RPMI8226 (cell line): ENCODE measurements at places on chromosomes 5 and 9.
A peak's percentile ranks its signal among the peaks of the same experiment; 100 is the strongest.

- no peak for DNase-seq
Measured at GRCh38 chr9:137744632-137745183, 125.9 kb downstream of the EHMT1 start.

- DNase-seq = no peak
Measured at GRCh38 chr5:41908374-41909079, 4.4 kb downstream of the RIMOC1 start.

- no peak for DNase-seq
Measured at GRCh38 chr5:169440107-169440705, 139.3 kb upstream of the SLIT3 start.

- peak; percentile 71 for DNase-seq
Measured at GRCh38 chr5:98927242-98927988, 1.4 kb downstream of the CHD1 start.

DNA sequence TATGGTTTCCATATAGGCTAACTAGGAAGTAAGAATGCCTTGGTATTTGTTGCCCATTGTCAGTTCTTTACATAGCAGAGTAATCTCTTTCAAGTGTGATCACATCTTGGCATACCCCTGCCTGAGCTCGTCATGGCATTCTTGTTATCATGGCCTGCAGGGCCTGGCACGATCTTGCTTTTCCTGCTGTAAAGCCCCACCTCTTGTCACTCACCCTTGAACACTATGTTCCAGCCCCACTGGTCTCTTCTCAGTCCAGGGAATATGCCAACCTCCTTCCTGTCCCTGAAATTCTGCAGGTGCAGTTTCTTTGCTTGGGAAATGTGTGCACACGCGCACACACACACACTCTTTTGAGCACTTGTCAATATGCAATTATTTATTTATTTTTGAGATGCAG is 250.2 kb upstream of the DMRT1 start:
- no peak for DNase-seq

DNA sequence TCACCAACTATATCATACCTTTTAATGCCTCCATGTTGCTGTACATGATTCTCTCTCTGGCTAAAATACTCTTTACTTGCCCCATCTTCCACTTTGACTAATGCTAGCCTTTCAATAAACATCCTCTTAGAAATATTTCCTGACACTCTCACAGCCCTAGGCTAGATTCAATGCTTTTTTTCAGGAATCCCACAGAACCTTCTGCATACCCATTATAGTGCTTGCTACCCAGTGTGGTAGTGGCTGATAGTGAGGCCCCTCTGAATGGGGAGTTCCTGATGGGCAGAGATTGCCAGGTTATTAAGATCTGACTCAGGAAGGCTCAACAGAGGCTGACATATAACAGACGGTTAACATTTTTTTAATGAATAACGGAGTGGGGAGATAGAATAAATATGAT is 11.6 kb downstream of the SSBP2 start:
- DNase-seq = no peak

DNA sequence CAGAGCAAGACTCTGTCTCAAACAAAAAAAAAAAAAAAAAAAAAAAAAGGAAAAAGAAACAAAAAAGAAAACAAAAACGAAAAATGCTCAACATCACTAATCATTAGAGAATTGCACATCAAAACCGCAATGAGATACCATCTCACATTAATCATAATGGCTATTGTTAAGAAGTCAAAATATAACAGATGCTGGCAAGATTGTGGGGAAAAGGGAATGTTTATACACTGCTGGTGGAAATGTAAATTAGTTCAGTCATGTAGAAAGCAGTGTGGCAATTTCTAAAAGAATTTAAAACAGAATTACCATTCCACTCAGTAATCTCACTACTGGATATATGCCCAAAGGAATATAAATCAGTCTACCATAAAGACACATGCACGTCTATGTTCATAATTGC is 50.4 kb upstream of the PRR16 start:
- no peak for DNase-seq

DNA sequence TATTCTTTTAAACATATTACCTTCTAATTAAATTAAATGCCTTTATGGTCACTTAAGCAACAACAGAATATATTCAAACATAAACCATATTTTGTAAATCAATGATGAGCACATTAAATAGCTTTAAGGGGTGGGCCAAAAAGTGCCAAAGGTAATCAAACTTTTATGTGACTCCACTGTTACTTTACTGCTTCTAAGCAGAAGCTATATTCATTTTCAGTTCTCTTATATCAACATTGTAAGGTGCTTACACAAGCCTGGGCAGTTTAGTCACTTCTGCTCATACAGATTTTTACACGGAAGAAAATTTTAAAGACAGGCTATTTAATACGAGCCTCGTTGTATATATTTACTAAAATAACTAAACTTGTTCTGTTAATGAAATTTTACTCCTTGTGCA is 29.9 kb downstream of the RFX3 start:
- no peak for DNase-seq

DNA sequence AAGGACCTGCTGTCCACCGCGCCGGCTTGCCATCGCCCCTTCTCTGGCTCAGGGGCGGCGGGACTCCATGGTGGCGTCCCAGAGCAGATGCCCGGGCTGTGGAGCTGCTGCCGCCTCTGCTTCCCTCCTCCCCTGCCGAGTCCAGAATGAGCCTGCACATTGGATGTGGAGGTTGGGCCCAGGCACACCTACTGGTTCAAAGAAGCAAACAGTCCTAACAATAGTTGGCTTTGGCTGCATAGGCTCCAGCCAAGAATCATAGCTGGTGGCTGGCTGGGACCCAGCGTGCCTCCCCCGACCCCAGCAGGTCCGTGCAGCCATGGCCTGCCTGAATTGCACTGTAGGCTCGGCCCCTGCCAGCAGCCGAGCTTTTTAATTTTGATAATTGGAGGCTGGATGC is 25.8 kb downstream of the ADAMTSL2 start:
- DNase-seq = no peak

DNA sequence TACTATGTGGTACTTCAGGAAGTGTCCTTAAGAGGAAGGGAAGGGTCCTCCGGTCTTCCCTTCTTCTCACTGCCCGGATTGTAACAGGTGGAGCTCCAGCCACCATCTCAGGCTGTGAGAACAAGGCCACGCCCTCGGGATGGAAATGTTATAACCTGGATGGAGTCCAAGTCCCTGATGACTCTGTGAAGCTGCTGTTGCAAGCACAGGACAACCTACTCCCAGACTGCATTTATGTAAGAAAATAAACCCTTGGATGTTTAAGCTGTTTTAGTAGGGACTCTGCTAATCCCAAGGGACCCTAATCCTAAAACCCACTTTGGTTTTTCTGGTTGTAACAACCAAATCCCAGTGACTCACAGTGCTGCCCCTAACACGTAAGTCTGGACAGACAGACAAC is 221.6 kb downstream of the ACTL7B start:
- DNase-seq = no peak

DNA sequence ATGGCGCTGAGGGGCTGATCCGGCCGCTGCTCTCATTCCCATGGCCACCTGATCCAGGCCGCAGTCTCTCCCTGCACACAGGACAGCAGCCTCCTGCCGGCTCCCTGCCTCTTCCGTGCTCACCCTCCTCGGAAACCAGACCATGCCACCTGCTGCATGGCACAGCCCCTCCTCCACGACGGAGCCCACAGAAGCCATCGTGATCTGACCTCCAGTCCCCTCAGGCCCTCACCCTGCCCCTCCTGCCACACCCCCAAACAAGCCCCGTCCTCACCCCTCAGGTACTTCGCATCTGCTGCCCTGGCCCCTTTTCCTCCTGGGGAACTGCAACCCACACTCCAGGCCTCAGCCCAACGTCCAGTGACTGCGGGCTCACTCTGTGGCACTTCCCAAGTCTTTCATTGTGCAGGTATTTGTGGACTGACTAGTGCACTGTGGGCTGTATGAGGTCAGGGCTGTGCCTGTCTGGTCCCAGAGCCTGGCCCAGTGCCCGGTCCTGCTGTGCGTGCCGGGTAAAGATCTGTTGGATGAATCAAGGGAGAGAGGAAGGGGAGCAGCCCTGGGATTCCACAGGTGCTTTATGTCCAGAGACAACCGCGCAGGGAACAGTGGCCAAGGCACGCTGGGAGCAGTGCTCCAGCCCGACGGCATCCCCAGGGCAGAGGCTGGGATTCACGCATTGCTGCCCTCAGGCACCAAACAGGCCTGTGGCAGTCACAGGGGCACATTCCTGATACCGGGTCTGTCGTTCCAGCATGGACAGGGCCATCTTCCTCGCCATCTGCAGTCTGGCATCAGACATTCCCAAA is 86.1 kb downstream of the ADAMTS2 start:
- no peak for DNase-seq

- peak; percentile 8 for DNase-seq
Measured at GRCh38 chr5:92687821-92688722, 892.9 kb downstream of the NR2F1-AS1 start.

GRCh38 chr9:115717711-115718173 is 435.8 kb upstream of the PAPPA start:
- no peak for DNase-seq

- DNase-seq = no peak
Measured at GRCh38 chr9:137235424-137236237, 4.9 kb downstream of the SLC34A3 start.

GRCh38 chr5:169164481-169164925 is 136.4 kb downstream of the SLIT3 start:
- no peak for DNase-seq

DNA sequence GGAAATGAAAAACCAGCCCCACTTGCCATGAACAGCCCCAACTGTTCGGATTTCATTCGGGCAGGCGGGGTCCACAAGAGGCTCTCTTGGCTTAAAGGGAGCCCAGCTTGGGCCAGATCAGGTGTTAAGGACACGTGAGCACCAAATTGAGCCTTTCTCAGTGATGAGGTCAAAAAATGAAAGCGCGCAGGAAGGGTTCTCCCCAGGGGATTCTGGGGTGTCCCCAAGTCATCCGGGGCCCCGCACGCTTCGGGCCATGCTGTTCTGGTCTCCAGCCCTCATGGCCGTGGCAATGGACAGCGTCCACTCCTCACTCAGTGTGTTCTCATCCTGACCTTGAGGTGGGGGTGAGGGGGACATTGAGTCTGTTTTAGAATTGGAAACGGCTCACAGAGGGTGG is 10.9 kb downstream of the AK1 start:
- DNase-seq = no peak

- DNase-seq = no peak
Measured at GRCh38 chr9:15541872-15542271, 11.0 kb upstream of the CCDC171 start.

GRCh38 chr5:21603796-21604195 is 1249.3 kb downstream of the CDH12 start:
- no peak for DNase-seq

- no peak for DNase-seq
Measured at GRCh38 chr5:91941588-91941987, 558.5 kb upstream of the ARRDC3 start.

- DNase-seq = peak; percentile 84
Measured at GRCh38 chr9:93908591-93909241, 46.4 kb downstream of the BARX1 start.

DNA sequence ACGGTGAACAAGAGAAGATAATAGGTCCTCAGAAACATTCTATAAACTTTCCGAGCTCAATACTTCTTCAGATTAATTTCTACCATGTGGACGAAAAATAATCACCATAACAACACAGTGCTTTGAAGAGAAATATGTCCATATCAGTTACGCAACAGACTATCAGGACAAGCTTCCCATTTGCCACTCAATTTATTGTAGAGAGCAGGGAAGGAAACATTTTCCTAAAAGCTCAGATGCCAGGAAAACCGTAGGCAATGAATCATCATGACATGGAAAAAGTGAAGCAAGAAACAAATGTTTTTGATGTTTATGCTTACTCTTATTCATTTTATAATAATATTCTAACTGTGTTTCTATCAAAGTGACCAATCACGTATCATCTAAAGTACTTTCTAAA is 87.6 kb downstream of the S1PR3 start:
- no peak for DNase-seq

GRCh38 chr9:76530458-76531110 is 71.6 kb downstream of the GCNT1 start:
- no peak for DNase-seq

DNA sequence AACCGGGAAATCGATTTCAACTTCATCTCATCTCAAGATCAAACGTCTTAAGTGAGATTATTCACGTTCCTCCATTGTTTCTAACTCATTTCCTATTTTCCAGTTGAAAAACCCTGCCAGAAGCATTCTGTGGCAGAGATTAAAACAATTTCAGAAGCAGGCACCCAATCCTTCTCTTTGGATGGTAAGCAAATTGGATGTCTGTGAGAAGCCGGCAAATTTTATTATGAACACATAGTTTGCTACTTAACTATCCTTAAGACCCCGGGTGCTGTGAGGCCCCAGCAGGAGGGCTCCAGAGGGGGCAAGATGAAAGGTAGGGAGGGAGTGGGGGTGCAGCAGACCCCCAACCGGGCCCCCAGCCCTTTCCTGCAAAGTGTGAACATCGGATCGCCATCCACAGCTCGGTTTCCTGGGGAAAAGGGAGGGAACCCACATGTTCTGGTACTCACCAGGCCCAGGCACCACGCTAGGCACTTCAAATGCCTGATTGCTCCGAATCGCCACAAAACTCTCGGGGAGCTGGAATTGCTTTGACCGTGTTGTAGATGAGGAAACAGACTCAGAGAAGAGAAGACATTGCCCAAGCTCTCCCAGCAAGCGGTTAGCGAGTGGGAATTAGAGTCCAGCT is 167.1 kb upstream of the MVB12B start:
- no peak for DNase-seq

DNA sequence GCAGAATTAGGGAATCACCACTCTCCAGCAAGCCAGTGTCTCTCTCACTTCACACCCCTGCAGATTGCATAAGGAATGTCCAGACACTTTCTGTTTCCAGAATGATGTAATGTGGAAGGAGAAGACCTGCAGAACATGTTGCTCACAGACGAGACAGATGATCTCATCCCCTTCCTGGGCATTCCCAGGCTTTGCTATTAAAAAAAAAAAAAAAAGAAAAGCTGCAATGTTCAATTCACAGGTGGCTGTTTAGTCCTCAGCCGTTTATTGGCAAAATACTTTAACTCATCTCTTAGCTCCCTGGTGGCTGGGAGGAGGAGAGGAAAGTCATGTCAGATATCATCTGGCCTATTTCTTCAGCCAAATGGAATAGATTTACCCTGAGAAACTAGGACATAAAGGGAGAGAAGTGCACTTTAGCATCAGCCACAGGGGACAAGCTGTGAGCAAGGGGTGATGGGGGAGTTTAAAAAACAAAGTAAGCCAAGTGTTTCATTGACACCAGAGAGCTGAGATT is 95.9 kb upstream of the TNC start:
- no peak for DNase-seq

- DNase-seq = no peak
Measured at GRCh38 chr5:174312270-174312617, 266.7 kb downstream of the NSG2 start.

GRCh38 chr9:120183615-120184014 is 396.4 kb downstream of the CDK5RAP2 start:
- no peak for DNase-seq

- no peak for DNase-seq
Measured at GRCh38 chr5:153775923-153776322, 262.8 kb downstream of the FAM114A2 start.

DNA sequence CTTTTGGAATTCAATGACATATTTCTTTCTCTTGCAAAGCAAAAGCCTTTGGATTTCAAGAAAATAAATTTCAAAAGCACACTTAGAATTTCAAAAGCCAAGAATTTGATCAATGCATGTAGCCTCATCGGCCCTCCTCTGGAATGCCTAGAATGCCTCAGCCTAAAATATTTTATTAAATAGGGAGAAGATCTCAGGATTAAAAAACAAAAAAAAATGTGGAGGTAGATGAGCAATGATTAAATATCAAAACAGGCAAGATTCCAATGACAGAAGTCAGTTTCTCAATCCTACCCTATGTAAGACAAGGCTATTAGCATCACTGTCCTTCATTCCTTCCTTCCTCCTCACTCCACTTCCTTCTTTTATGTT is 169.0 kb downstream of the CDH6 start:
- DNase-seq = no peak
